Ammon's horn (tissue), 1 donor: ENCODE measurements at places on chromosomes 12 and 14.
A peak's percentile ranks its signal among the peaks of the same experiment; 100 is the strongest.

- DNase-seq, result no peak
Measured at GRCh38 chr14:104036212-104036611, 49.3 kb upstream of the ASPG start.

- DNase-seq, result no peak
Measured at GRCh38 chr12:2482938-2483660, 311.7 kb upstream of the FKBP4 start.

- no peak for DNase-seq
Measured at GRCh38 chr12:18690653-18691052, 47.2 kb downstream of the PLCZ1 start.

DNA sequence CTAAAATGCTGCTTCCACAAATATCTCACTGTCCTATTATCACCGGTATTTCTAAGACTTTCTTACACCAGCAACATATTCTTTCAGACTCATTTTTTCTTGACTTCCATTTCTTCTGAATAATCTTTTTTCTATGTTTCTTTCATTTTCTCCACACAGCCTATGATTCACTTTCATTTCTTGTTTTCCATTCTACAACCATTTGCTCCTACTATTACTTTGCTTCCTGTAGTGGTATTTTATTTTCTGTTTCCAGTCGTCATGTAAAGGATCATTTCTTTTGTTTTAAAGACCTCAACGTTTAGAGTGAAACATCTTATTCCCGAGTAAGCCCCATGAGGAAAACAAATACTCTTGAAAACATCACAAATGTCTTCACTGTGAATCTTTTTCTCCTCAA is 182.2 kb upstream of the MDGA2 start:
- DNase-seq, result no peak

GRCh38 chr12:40889329-40889728 is 197.1 kb downstream of the CNTN1 start:
- no peak for DNase-seq

- no peak for DNase-seq
Measured at GRCh38 chr14:76666746-76667145, 94.5 kb upstream of the VASH1 start.

- DNase-seq, result no peak
Measured at GRCh38 chr14:61308198-61308597, 13.2 kb upstream of the PRKCH start.

DNA sequence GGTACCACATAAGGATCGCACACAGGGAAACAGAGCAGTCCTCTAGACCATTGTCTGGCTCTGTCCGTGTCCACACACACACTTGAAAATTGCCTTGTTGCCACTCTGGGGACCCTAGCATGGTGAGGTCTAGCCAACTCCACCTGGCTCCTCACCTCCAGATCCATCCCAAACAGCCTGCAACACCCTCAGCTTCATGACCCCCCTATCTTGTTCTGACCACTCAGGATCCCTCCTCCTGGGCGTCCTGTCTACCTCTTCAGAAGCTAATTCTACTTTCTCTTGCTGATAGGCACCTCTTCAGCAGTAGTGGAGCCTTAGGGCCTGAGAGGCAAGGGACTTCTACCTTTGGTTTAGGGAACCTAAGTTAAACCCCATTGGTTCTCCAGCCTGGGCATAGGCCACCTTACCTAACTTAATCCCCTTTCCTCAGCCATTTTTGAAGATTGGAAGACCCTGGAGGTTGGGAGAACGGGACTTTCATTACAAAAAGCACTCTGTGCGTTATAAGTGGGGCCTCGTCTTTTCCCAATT is 697 bp upstream of the HOXC5 start:
- no peak for DNase-seq

GRCh38 chr12:94954029-94954685 is 49.3 kb downstream of the NDUFA12 start:
- DNase-seq, result no peak

DNA sequence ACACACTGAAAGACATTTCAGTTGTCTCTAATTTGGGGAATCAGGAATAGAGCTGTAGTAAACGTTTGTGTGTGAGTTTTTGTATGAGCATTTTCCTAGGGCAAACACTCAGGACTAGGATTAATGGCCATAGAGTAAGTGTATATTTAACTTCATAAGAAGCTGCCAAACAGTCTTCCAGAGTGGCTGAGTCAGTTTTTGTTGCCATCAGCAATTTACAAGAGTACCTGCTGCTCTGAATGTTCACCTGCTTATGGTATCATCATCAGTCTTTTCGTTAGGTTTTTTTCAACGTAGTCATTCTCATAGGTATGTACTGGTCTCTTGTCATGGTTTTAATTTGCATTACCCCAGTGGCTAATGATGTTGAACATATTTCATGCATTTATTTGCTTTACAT is 30.6 kb upstream of the TRHDE start:
- DNase-seq, result no peak

GRCh38 chr12:60489071-60489470 is 893.2 kb downstream of the SLC16A7 start:
- DNase-seq, result no peak

DNA sequence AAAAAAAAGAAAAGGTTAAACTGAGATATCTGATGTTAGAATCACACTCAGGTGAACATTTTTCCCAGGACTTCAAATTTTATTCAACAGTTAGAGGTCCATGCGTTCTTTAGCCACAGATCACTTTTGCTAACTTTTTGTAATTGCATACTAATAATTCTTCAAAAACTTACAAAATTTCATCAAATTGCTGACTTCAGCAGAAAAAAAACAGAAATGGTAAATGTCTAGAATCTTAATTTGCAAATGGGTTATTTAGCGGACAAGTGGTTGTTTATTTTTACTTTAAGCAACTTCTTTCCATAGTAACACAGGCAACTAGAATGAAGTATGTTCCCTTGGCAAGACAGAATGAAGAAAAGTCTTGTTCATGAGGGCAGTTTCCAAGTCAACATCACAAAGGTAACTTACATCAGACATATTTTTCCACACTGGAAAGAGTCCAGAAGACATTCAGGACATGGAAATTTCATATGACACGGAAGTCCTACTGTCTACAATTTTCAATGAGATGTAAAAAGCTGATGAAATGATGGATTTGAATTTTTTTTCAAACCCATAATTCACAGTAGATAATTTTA is 62.5 kb upstream of the SOX5 start:
- no peak for DNase-seq

DNA sequence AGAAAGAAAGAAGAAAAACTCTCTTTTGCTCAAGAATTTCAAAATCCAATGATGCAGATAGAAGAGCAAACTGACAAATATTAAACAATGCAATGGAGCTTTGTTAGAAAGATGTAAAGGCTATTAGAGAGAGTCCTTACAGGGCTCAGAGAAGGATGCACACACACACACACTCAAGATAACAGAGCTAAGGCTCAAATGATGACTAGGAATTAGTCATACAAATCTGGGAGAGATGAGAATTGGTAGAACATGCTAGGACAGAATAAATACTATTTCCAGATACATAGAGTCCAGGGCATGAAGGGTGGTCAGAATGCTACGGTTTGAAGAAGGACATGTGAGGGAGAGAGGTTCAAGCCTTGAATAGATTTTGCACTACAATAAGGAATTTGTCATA is 650.1 kb upstream of the MDGA2 start:
- no peak for DNase-seq

DNA sequence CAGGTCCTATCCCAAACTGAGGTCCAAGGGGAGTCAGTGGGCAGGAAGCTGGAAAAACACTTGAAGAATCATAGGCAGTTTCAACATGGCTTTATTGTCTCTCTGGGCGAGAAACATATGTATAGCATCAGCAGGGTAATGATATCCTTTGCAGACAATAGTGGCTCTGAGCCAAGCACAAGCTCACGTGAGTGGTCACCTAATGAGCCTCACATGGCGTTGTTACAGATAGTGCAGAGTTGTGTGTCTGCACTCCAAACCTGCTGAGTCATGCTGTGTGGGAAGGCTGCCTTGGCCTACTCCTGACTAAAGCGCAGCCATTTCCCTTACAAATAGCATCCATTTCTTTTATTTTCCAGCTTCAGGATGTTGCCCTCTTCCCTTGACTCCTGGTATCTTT is 105.2 kb upstream of the SYT1 start:
- no peak for DNase-seq

DNA sequence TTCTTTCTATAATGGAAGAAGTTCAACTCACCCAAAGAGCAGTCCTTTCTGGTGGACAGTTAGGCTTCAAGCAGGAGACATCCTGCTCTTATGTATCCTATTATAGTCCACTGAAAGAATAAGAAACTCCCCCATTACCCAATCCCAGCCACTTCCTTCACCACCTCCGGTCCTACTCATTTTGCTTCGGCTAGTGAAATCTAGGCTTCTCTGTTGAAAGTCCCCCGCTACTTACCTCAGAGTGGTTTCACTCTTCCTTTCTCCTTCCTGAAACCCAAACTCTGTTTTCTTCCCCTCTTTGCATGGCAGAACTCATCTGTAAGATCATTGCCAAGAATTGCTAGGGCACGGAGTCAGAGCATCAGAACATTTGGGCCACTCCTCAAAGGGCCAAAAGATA is at the start of gene GPR84:
Gene GPR84, minus strand, starts transcription at position 74 of the 400 bp plus-strand sequence. CDS start 635 bp downstream, outside the sequence.
- no peak for DNase-seq

GRCh38 chr12:47095446-47096236 is 15.9 kb upstream of the AMIGO2 start:
- no peak for DNase-seq

DNA sequence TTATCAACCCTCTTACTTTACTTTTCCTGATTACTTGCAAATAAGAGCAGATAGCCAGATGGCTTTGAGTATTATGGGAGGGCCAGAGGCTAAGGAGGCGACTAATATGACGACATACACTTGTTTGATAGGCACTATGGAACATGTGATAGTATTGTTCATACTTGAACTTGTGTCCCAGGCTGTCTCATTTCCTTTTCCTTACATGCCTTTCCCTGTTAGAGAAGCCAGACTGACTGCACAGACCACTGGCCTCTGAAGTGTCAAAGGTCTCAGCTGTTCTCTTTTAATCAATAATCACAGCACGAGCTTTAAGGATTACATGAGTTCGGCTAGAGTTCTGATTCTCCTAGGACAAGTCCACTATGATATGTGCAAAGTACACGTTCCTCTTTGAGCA is 326.0 kb downstream of the PRKD1 start:
- no peak for DNase-seq

- DNase-seq, result no peak
Measured at GRCh38 chr14:20418501-20418909, 5.2 kb upstream of the TEP1 start.

DNA sequence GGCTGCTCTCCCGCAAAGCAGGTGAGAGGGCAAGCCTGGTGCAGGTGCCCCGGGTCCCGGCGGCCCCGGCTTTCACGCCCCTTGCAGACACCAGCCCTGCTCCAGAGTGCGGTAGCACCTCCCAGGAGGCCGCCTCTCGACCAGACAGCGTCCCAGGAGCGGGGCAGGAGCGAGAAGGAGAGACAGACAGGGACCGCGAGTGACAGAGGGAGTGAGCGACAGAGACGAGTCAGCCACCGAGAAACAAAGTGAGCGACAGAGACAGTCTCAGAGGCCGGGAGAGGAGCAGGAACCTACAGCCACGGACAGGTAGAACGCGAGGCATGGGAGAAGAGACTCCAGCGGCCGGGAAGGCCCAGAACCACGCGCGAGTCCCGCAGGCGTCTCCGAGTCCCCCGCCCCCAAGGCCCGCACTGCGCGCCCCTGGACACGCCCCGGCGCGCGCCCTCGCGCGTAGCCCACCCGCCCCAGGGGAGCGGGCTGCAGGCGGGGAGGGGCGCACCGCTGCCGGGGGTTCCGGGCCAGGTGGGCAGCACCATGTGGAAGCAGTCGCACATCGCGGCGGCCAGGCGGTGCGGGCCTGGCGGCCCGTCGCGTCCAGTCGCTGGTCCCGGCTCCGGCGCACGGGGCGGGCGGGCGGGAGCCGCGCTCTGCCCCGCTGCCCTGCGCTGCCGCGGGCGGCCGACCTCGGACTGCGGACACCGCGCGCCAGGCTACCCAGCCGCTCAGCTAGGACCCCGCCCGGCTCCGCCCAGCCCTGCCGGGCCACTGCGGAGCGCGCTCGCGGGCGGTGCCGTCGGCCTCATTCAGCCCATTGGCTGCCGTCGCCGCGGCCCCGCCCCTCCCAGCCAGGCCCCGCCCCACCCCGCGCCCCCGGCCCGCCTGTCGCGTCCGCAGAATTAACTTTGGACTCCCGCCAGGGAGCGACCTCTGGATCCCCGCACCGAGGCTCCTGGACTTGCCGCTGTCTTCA is at the start of gene AHNAK2:
Gene AHNAK2, minus strand, starts transcription at position 694 of the 973 bp plus-strand sequence. Its CDS starts 137 bp downstream, at position 557.
- peak; percentile 67 for DNase-seq

GRCh38 chr14:92582706-92583452 is 69.3 kb downstream of the RIN3 start:
- DNase-seq, result no peak

DNA sequence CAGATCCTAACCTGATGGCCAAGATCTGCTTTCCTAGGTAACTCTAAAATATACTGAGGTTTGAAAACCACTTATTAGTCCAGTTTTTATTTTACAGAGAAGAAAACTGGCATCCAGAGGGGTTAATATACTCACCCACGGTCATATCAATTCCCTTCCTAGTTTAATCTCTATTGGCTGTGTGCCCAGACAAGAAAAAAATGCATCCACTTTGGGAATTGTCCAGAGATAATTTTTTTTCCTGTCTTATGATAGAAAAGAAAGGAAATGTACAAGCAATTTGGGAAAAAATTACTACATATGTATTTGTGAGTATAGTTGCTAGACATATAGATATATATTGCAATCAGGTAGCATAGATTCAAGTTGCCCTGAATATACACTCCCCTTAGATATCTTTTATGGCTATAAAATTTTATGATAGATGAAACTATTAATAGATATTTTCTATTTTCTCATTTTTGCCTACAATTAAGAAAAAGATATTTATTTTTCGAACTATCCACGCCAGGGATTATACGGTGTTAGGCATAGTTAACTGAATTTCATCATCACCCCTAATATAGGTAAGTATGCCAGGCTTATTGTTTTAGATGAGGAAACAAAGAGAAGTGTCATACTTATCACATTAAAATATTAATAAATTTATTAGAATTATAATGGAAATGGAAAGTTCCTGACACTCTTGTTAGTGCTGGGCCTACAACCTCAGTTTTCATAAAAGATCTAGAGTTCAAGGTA is 100.5 kb upstream of the SLC38A2 start:
- DNase-seq, result no peak

- no peak for DNase-seq
Measured at GRCh38 chr14:53409969-53410368, 256.8 kb upstream of the DDHD1 start.

- peak; percentile 21 for DNase-seq
Measured at GRCh38 chr12:23950210-23950774, 822 bp upstream of the SOX5 start.

GRCh38 chr14:33343016-33343415 is 404.3 kb downstream of the NPAS3 start:
- no peak for DNase-seq

GRCh38 chr12:44812062-44812461 is 64.1 kb downstream of the NELL2 start:
- DNase-seq, result no peak

- no peak for DNase-seq
Measured at GRCh38 chr12:93526786-93527428, 45.6 kb upstream of the SOCS2 start.

DNA sequence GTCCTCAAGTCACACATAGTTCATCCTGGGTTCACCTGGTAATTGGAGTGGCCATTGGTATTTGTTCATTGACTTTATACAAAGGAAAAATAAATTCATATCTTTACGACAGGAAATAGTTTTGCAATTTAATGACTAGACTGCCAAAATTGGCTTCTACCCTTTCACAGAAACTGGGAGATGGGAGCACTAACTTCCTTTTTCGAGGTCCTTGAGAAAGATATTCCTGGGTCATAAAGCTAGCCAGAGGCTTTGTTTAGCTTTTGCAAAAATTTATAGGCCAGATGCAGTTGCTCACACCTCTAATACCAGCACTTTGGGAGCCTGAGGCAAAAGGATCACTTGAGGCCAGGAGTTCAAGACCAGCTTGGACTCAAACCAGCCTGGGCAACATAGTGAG is 10.2 kb upstream of the OR11G2 start:
- DNase-seq, result no peak

- no peak for DNase-seq
Measured at GRCh38 chr12:81231574-81232368, 153.9 kb downstream of the ACSS3 start.
